HCEC 1CT (cell line): ENCODE measurements at places on chromosomes 7 and 10.
A peak's percentile ranks its signal among the peaks of the same experiment; 100 is the strongest.

- peak; percentile 44 for DNase-seq
These were observed 1231.6 kb upstream of the CELF2 start for GRCh38 chr10:9786101-9786500.

- DNase-seq, result no peak
These were observed 221.3 kb upstream of the FRMD4A start for GRCh38 chr10:14552015-14552414.

- DNase-seq, result no peak
These were observed 2.5 kb downstream of the GSTO1 start for GRCh38 chr10:104257235-104257634.

DNA sequence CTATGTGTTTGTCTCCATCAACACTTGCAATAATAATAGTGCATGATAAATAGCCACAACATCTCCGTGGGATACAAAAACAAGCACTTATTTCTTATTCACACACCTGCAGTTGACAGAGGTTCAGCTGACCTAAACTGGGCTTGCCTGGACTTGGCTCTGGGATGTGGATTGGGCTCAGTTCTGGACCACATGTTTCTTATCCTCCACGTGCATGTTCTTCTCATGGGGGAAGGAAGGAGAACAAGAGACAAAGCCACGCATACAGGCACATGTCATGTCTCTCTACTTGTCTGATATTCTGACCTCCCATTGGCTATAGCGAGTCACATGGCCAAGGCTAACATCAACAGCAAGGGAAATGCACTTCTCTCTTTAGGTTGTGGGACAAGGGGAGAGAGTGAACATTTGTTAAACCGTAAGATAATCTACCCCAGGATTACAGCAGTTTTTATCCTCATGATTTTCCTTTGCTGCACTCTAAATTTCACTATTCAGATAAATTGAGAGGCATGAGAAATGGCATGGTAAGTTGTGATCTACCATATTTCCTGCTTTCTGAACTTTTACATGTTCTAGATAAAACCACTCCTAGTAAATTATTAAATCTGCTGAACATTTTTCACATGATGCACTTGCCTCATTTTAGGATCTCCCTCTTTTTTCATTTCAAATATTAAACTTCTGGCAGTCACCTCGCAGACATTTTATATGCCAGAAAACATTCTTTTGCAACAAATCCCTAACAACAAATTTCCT, 33.7 kb downstream of the CFAP58 start:
- DNase-seq, result no peak
